ENCODE measurements at places on chromosomes 5 and 9.

DNA sequence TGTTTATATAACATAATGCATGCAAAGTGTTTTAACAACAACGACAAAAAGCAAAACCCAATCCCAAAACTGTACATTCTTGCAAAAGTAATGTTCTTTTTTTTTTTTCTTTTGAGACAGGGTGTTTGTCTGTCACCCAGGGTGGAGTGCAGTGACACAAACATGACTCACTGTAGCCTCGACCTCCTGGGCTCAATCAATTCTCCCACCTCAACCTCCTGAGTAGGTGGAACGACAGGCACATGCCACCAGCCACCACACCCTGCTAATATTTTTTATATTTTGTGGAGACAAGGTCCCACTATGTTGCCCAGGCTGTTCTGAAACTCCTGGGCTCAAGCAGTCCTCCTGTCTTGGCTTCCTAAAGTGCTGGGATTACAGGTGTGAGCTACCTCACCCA, 13.6 kb upstream of the HAVCR1 start:
- no peak for DNase-seq

GRCh38 chr9:130143279-130143893, 28.8 kb upstream of the NCS1 start:
- DNase-seq, result no peak

- no peak for DNase-seq
Observed at GRCh38 chr5:94481059-94481458, 137.3 kb downstream of the KIAA0825 start.

GRCh38 chr5:88145611-88146467, 122.8 kb downstream of the TMEM161B start:
- DNase-seq, result no peak

GRCh38 chr9:22211588-22212360, 202.7 kb upstream of the CDKN2B start:
- DNase-seq, result no peak

GRCh38 chr5:52909192-52909591, 80.0 kb upstream of the ITGA2 start:
- no peak for DNase-seq

DNA sequence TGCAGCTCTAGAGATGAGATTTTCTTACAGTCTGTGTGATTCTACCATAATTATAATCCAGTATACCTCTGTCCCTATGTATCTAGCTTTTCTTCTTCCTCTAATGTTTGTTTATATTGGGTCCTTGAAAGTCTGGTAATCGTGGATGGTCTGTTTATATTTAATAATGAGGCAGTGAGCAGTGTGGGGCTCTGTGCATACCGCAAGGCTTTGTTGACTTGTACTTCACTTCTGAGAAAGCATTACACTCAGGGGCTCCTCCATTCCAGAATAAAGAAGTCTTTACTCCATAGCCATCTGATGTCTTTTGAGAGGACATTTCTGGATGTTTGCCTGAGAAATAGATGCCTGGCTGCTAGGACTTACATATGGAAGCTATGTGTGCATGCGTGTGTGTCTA, 4.5 kb upstream of the MPDZ start:
- DNase-seq, result no peak

DNA sequence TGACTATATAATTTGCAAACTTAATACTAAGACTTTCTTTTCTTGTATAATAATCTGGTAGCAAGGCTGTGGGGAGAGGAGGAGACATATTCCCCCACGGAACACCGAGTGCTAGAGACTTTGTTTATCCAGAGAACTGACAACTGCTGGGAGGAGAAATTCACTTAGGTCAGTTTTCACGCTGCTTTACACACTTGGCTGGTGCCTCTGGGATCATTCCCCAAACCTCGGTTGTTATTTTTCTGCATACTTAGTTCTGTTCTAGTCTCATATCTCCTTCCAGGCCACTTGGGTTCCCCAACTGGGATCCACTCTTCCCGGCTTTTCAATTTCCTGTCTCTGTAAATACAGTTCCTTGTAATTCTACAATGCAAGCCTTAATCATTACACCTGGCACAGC, 238.2 kb upstream of the ADAMTS16 start:
- no peak for DNase-seq

GRCh38 chr5:76457674-76458485, 54.8 kb downstream of the IQGAP2 start:
- DNase-seq, result no peak

- no peak for DNase-seq
Observed at GRCh38 chr5:54820346-54821134, 164.9 kb downstream of the ESM1 start.

DNA sequence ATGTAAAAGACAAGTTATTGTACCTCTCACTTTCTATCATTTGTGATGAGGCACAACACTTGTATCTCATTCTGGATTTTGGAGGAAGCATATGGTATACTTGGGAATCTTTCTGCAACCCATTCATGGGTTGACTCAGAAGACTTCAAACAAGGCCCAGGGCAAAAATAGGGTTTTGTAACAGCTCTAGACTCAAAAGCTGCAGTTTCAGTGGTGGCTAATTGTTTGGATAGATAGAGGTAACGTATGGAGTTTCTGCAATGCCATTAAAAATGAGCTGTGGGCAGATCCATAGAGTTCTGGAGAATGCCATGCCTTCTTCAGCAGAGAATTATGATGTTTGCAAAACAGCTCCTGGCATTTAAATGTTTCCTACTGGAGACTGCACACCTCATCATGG, 279.6 kb upstream of the VLDLR start:
- DNase-seq, result no peak

DNA sequence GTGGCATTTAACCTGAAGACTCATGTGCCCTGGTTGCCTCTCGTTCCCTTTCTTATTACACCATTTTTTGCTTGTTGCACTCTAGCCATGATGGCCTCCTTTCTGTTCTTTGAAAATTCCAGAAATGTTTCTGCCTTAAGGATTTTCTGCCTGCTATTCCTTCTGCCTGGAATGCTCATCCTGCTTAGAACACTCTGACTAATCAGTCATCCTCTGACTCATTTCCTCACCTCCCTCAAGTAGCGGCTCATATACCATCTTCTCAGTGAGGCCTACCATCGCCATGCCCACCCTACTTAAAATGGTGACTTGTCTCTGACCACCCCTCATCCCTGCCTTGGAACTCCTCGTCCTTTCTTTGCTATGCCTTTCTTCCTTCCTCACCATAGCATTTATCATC, 68.8 kb downstream of the KIF4B start:
- DNase-seq, result no peak

DNA sequence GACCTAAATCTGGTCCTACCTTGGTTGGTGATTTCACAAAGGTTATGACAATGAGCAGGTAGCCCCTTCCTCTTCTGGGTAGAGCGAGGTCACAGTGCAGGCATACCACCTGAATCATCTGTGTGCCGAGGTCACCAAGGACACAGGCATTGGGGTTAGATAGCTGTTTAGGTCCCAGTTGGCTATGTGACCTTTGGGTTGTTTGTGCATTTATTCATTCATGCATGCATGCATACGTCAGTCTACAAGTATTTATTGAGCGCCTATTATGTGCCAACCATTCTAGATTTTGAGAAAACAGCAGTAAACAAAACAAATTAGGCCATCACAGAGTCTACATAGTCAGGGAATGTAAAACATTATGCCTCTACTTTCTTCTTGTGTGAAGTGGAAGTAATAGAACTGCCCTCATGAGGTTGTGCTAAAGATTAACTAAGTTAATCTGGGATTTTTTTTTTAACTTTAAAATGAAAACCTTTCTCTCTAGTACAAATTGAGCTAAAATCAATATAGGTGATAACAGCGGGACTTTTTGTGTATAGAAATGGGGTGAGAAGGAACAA, 104.7 kb upstream of the SLC12A2 start:
- no peak for DNase-seq

DNA sequence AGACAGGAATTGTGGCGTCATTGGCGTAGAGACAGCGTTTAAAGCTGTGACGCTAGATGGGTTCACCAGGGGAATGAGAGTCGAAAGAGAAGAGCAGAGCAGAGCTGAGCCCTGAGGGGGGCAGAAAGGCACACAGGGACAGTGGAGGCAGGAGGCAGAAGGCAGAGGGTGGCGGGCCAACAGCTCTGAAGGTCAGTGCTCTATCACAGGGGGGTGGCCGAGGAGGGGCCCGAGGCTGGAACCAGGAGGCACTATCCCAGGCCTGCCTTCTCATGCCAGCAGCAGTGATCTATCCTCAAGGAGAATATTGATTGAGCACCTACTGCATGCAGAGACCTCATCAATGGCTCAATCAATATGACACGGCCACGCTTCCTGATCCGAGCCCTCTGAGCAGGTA, 132.4 kb downstream of the KCNIP1 start:
- no peak for DNase-seq

DNA sequence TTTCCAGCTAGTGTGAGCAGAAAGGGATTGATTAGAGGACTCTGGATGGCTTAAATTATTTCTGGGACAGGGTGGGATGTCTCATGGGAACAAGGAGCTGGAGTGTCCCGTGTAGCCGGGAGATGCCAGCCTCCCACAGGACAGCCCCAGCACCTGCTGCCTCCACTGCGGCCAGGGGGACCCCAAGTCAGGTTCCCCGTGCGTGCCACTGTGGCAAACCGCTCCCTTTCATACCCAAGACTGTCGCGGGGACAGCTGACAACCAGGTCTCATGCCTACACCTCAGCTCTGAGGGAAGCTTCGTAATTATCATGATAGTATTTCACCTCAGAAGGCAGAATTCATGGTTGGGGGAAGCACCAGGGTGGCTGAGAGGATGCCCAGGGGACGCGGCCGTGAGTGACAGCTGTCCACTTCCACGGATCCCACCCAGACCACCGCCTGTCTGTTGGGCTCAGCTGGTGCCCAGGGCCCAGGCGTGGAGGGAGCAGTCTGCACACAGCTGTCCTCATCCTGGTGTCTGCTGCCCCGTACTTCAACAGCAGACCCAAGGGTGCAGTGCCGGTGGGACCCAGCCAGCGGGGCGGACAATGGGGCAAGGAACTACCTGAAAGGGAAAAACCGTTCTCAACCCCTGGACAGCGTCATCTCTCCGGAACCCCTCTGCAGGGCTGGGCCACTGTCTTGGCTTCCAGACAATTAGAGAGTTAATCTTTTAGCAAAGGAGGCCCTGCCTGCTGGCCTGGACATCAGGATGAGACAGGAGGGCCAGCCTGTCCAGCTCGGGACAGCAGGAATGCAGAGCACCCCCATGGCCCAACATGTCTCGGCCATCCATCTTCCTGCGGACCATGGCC, 166.9 kb downstream of the OLFM1 start:
- no peak for DNase-seq

DNA sequence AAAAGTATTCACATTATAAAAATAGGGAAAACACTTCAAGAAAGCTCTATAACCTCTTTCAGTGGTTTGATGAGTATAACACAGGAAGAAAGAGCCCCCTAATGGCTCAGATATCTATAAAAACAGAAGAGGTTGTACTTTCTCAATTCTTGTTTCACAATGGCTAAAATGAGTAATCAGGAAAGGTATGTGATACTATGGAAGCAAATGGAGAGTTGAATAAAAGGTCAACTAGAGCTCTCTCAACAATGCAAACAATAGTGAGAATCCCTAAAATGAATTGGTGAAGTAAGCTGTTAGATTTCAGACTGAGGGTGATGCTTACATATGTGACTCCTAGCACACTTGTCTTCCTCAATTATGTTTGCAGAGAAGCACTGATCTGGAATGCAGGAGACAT, 584.6 kb upstream of the CDH18 start:
- DNase-seq, result no peak

DNA sequence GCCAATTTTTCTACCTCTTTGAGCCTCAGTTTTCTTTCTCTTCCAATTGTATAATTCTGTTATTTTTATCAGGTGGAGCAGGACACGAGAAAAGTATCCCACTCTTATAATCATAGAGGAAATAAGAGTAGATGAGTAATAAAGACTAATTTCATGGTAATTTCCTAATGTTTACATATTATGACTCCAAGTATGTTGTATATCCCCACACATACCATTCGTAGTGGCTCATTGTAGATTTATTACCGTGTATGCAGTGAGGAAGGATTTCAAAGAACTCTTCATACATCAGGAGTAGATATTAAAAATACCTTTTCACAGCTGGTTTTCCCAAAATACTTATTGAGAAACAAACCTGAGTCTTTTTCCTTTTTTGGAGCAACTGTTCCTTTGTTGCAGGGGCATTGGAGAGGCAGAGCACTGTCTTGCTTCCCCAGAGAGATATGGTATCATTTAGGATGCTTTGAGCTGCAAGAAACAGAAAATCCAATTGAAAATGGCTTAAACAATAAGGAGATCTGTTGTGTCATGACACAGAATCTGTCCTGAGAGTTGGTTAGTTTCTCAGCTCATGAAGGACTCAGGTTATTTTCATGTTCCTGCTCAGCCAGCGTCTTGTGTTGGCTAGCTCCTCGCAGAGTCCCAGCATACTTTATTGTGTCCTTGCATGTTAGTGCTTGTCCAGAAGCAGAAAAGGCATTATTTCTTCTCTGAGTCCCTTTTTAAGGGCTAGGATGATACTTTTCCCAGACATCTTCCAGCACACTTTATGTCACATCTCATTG, 291.2 kb downstream of the ARHGAP26 start:
- no peak for DNase-seq

DNA sequence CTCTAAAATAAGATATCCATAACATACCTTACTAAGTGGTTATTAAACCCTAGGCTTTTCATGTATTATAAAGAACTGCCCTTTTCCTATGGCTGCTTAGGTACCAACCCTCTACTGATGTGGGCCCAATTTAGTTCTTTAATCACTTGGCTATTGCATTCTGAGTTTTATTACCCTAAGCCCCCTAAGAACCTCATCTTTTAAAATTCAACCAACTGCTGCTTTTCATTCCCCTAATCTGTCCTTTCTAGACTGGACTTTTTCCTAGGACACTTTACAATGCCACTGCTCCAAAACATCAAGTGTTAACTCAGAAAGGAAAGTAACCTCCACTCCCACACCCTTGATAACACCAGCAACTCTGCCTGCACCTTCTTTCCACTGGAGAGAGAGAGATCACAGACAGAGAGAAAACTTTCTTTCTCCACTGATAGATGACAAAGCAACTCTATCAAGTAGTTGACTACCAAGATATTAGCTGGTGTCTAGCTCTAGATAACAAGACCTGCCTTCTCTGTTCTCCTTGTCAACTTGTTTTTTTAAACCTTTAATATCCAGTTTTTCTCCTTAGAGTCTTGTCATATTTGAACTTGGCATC, 27.3 kb downstream of the ELL2 start:
- DNase-seq, result no peak

DNA sequence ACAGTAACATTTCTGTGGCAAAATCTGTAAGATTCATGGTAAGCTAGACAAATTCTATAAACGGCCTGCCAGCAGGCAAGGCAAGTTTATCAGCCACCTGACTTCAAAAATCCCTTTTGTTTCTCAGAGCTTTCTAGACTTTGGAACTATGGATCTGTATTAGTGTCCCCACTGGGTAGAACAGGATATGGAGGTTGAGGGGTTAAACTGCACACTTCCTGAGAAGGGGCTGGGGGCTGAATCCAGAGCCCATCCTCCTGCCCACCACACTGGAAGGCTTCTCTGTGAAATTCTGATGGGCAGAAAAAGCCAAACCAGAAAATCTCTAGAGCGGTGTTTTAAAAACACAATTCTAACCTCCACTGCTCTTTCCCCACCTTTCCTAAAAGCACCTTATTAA, 128.7 kb downstream of the ENTREP1 start:
- no peak for DNase-seq

All from CD4-positive, alpha-beta T cell treated with Interleukin-6 at 100 ng/mL for 8 hours (primary cell).